Activated CD4-positive, alpha-beta memory T cell treated with anti-CD3 and anti-CD28 coated beads for 36 hours (primary cell): ENCODE measurements at places on chromosomes 2 and 18. TPM values are rescaled to one million over a fixed set of nuclear protein-coding genes. Genes with fewer than 3 reads are reported as not detected.

LYG1 gene
- 1.2 TPM for total RNA-seq

RGPD3 gene
- total RNA-seq = 0.24 TPM

KIF5C gene
- 25.2 TPM for total RNA-seq

ZNF532 gene
- 5.5 TPM for total RNA-seq

NTSR2 gene
- not detected for total RNA-seq

CYRIA gene
- total RNA-seq = 0.99 TPM

DDX1 gene
- 81.1 TPM for total RNA-seq

CFAP65 gene
- not detected for total RNA-seq

ATF2 gene
- 48.5 TPM for total RNA-seq

GRCh38 chr2:10028407-10028987 lies 14.9 kb upstream of the KLF11 start:
- H3K27ac ChIP-seq = no peak overlapping the region
- H3K27me3 ChIP-seq = no peaks in the 10 kb centered on the region

DNA sequence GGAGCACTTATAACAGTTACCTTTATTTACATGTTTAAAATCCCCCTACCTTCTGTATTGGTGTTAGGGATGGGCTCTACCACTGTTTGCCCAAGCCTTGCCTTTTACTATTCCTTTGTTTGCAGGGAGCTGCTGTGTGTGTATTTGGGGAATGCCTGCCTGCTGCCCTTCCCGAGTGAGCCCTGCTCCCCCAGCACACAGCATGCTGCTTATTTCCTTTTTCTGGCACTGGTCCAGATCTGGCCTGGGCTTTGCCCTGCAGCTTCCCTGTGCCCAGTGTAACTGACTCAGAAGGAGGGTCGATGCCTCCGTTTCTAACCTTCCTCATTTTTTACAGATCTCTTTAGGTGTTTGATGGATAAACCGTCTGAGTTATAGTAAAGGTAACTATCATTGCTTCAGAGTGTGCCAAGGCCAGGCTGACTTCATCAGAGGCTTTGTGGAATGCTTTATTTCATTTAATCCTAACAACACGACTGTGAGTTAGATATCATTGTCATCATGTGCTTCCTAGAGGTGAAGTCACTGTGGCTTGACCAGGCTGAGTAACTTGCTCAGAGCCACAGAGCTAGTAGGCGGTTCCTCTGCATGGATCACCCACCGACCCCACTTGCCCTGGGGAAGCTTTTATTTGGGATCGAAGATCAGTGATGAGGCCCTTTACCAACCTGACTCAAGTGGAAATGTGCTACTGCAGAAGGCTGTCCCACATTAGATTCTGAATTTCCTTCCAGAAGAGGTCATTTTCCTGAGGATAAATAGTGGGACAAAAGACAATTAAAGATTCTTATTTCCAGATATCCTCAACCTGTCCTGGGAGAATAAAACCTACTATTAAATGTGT lies 238.8 kb downstream of the ZNF407 start:
- H3K4me3 ChIP-seq = no peak overlapping the region
- H3K4me1 ChIP-seq = peaks cover 19% of the 10 kb centered on the region
- H3K27ac ChIP-seq = no peak overlapping the region
- no peak for DNase-seq
- H3K27me3 ChIP-seq = no peaks in the 10 kb centered on the region
- peaks cover 12% of the 10 kb centered on the region for H3K36me3 ChIP-seq

DNA sequence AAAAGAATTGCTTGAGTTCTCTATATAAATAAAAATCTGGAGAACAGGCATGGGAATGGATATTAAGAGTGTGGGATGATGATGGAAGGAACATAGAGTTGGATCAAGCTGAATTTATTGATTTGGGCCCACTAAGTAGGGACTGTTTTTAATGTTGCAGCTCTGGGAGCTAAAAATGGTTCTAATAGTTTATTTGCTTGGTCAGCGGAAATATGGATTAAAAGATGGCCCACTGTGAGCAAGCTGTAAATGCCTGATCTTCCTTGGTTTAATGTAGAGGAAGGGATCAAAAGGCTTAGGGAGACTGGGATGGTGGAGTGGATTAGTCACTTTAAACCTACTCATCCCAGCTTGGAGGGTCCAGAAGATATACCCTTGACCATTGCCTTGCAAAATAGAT lies 429.4 kb upstream of the NXPH2 start:
- no peaks in the 10 kb centered on the region for H3K36me3 ChIP-seq
- no peak overlapping the region for H3K27ac ChIP-seq
- no peak overlapping the region for H3K4me3 ChIP-seq
- H3K27me3 ChIP-seq = no peaks in the 10 kb centered on the region
- H3K4me1 ChIP-seq = no peaks in the 10 kb centered on the region

GRCh38 chr2:197904446-197904845 lies 100.1 kb downstream of the PLCL1 start:
- H3K36me3 ChIP-seq = peaks cover 7% of the 10 kb centered on the region
- H3K27ac ChIP-seq = no peak overlapping the region
- DNase-seq = peak; percentile 45
- H3K4me3 ChIP-seq = no peak overlapping the region
- peaks cover 7% of the 10 kb centered on the region for H3K27me3 ChIP-seq

DNA sequence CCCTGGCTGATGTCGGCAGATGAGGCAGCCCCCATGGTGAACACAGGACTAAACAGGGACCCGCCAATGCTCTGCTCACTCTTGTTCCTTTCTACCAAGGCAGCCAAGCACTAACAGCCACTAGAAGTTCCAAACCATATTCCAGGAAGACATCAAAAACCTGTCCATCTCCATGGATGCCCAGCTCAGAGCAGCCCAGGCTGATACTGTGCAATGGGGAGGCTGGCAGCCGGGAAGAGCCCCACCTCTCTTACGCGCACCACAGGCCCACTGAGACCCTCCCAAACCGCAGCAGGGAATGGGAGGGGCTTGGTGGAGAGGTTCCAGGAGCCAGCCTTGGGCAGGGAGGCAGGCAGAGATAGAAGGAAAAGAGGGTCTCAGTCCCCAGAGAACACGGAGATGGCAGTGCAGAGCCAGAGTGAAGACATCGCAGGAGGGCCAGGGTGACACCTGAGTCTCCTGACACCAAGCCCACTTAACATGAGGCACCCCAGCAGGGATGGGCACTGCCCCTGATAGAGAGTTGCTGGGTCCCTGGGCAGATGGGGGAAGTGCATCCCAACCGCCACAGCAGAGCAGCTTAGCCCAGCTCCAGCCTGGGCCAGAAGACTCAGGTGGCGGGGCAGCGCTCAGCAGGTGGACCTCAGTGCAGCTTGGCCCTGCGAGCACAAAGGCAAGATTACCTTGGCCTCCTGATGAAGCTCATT lies 3.4 kb downstream of the HS6ST1 start:
- H3K4me1 ChIP-seq = peaks cover 37% of the 10 kb centered on the region
- no peak overlapping the region for H3K4me3 ChIP-seq
- no peak overlapping the region for H3K27ac ChIP-seq
- peak; percentile 6 for DNase-seq

DNA sequence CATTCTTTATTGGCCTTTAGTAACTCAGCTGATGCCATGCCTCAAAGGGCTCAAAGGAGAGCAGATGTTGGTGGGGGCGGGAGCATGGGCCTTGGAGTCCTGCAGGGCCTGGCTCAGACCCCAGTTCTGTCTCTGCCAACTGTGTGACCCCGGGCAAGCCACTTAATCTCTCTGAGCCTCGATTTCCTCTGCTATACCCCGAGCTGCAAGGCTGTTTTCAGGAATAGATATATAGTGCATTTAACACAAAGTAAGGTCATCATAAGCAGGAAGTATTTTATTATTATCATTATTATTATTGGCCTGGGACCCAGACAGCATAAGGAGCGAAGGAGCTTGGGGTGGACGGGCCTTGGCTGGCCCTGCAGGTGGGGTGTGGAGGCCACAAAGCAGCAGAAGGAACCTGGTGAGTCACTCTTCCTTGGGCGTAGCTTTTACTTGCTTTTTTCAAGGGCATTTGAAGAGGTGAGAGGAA lies 162.7 kb downstream of the INHBB start:
- H3K27ac ChIP-seq = no peak overlapping the region
- no peaks in the 10 kb centered on the region for H3K4me1 ChIP-seq
- no peak for DNase-seq

GRCh38 chr2:36965751-36966369 lies 476 bp downstream of the STRN start:
- H3K27ac ChIP-seq = peak overlapping the region; percentile 84
- H3K36me3 ChIP-seq = no peaks in the 10 kb centered on the region
- no peaks in the 10 kb centered on the region for H3K27me3 ChIP-seq
- DNase-seq = peak; percentile 42

- no peak overlapping the region for H3K4me3 ChIP-seq
- H3K27me3 ChIP-seq = no peaks in the 10 kb centered on the region
- H3K27ac ChIP-seq = no peak overlapping the region
- no peak for DNase-seq
Observed at GRCh38 chr2:40556293-40556692, 104.4 kb upstream of the SLC8A1 start.

DNA sequence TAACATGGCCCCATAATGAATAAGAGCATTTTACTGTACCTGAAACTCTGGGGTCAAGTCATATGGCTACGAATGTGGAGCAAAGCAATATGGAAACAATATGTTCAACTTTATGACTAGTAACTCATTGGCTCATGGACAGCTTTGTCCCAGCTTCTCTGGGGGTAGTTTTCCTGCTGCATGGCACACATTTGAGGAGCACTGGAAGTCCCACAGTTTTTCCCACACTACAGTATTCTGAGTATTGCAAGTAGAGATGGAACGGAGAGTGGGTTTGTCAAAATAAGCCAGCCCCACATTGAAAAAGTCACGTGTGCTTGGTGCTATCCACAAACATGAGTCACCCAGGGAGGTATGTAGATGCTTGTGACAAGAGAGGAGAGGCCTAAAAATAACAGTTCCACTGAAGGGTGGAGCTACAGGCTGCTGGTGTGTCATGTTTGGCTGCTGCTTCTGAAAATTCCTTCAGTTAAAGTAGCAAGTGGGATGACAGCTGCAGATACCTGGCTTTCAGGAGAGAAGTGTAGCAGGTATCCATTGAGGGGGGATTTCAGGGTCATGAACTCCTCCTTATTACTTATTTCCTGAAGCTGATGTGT lies 48.2 kb upstream of the CTAGE1 start:
- H3K4me1 ChIP-seq = no peaks in the 10 kb centered on the region
- DNase-seq = no peak
- H3K27ac ChIP-seq = no peak overlapping the region
- H3K27me3 ChIP-seq = no peaks in the 10 kb centered on the region
- no peaks in the 10 kb centered on the region for H3K36me3 ChIP-seq
- H3K4me3 ChIP-seq = no peak overlapping the region

DNA sequence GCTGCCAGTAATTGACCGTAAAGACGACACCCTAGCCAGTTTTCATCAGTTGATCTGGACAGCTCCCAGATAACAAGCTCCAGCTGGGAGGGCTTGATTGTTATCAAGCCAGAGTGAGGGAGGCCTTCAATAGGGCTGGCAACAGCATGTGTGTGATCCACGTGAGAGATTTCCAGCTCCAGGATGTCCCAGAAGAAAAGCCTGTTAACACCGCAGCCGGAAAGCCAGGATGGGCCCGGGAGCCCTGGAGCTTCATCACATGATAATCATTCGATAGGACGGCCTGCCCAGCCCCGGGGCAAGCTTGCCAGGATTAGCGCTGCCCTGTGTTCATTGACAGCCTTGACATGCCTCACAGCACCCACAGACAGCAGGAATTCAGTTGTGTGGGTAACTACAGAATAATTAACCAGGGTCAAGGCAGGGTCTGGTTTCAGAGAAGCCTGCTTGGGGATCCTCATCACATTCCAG lies 182.5 kb downstream of the C1D start:
- peaks cover 1% of the 10 kb centered on the region for H3K27me3 ChIP-seq
- no peaks in the 10 kb centered on the region for H3K36me3 ChIP-seq
- no peak for DNase-seq
- H3K4me1 ChIP-seq = no peaks in the 10 kb centered on the region

DNA sequence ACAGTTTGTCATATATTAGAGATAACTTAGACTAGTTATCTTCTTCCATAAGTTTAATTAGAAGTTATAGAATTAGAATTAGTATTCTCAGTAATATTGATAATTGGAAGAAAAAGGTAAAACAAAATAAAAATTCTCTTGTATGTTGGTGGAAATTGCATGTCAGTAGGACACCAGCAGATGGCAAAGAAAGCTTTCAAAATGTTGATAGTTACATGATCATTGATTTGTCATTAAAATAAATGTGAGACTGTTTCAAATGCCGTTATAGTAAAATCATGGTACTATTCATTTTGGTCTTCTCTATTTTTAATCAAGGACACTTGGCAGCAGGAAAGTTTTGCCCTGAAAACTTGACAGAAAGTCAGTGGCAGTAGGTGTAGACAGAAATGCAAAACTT lies 270.2 kb downstream of the TGIF1 start:
- H3K27ac ChIP-seq = no peak overlapping the region
- H3K4me1 ChIP-seq = peaks cover 5% of the 10 kb centered on the region
- no peak overlapping the region for H3K4me3 ChIP-seq
- peaks cover 12% of the 10 kb centered on the region for H3K27me3 ChIP-seq

- H3K27me3 ChIP-seq = no peaks in the 10 kb centered on the region
- no peaks in the 10 kb centered on the region for H3K36me3 ChIP-seq
- no peak overlapping the region for H3K4me3 ChIP-seq
- no peak overlapping the region for H3K27ac ChIP-seq
- no peak for DNase-seq
Observed at GRCh38 chr2:8857709-8858108, 20.3 kb upstream of the KIDINS220 start.

GRCh38 chr2:190417045-190417842 lies 9.1 kb downstream of the MFSD6 start:
- DNase-seq = no peak
- no peak overlapping the region for H3K4me3 ChIP-seq
- no peak overlapping the region for H3K27ac ChIP-seq
- no peaks in the 10 kb centered on the region for H3K27me3 ChIP-seq
- peaks cover 4% of the 10 kb centered on the region for H3K36me3 ChIP-seq

- H3K36me3 ChIP-seq = peaks cover 8% of the 10 kb centered on the region
- no peaks in the 10 kb centered on the region for H3K4me1 ChIP-seq
- peaks cover 46% of the 10 kb centered on the region for H3K27me3 ChIP-seq
- H3K4me3 ChIP-seq = no peak overlapping the region
Observed at GRCh38 chr2:237487496-237487895, 445 bp downstream of the MLPH start.

- no peak overlapping the region for H3K4me3 ChIP-seq
- no peaks in the 10 kb centered on the region for H3K27me3 ChIP-seq
- no peak overlapping the region for H3K27ac ChIP-seq
- H3K36me3 ChIP-seq = peaks cover 52% of the 10 kb centered on the region
Observed at GRCh38 chr2:175964195-175964594, 37.9 kb downstream of the LNPK start.

- no peaks in the 10 kb centered on the region for H3K27me3 ChIP-seq
- H3K27ac ChIP-seq = no peak overlapping the region
- H3K4me1 ChIP-seq = no peaks in the 10 kb centered on the region
Observed at GRCh38 chr2:16181062-16181740, 240.9 kb downstream of the MYCN start.

- peaks cover 15% of the 10 kb centered on the region for H3K36me3 ChIP-seq
- no peak for DNase-seq
- peaks cover 4% of the 10 kb centered on the region for H3K4me1 ChIP-seq
Observed at GRCh38 chr2:12797815-12798214, 81.1 kb downstream of the TRIB2 start.
